ENCODE measurements at places on chromosomes 11 and 22. TPM values are rescaled to one million over a fixed set of nuclear protein-coding genes. Genes with fewer than 3 reads are reported as not detected.

DNA sequence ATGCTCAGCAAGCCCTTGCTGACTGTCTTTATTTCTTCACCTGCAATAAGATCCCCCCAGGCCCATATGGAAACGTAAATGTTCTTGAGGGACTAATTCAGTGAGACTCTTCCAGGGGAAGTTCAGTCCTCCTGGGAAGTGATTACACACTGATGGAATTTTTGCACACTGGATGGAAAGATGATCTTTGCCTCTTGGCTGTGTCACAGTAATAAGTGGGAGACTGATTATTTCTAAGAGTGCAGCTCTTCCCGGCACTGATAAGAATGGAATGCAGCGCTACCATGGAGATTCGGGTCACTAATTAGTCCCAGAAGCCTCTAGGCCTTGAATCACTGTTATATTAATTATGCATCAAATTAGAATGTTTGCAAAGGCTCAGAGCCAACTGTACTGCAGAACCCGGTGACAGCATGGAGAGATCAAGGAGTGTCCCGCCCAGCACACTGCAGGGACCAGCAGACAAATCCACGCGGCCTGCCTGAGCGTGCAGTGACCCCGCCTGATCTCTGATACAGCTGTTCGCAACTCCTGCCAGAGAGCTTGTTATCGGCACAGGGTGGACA, 178.3 kb downstream of the SNX19 start:
- H3K4me1 ChIP-seq, result no peaks in the 10 kb centered on the region
- no peaks in the 10 kb centered on the region for H3K27me3 ChIP-seq
- no peak overlapping the region for H3K27ac ChIP-seq
- DNase-seq, result no peak

DNA sequence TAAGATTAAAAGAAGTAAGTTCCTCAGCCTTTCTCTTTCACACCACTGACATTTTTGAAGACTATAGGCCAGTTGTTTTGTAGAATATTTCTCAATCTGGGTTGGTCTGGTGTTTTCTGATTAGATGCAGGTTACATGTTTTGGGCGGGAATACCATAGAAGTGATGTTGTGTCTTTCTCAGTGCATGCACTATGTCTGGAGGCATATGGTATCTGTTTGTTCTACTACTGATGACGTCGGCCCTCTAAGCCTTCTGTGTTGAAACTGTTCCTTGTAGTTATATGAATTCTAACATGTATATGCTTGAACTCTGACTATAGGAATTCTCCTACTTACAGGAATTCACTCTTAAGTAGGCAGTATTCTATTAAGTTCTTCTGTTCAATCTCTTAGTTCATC, 21.6 kb downstream of the ZFTA start:
- no peak overlapping the region for H3K27ac ChIP-seq
- no peaks in the 10 kb centered on the region for H3K4me1 ChIP-seq
- no peak for DNase-seq
- no peaks in the 10 kb centered on the region for H3K27me3 ChIP-seq
- H3K36me3 ChIP-seq, result peaks cover 3% of the 10 kb centered on the region

DNA sequence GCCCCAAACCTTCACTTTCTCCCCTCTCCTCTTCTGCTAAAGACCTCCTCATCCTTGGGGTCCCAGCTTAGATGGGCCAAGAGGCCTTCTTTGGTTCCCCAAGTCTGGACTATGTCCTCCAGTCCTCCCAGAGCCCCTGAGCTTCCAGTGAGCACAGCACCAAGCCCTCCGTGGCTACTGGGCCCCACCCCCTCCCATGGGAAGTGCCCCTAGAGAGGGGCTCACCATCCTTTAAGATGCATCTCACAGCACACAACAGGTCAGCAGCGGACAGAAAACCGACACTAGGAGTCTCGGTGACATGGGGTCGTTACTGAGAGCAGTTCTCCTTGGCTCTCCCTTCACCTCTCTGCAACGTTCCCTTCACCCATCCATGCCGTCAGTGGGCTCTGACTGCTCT, 2.7 kb downstream of the LRRC32 start:
- no peak for DNase-seq
- no peak overlapping the region for H3K4me3 ChIP-seq
- H3K27me3 ChIP-seq, result peaks cover 8% of the 10 kb centered on the region
- H3K27ac ChIP-seq, result no peak overlapping the region

- no peaks in the 10 kb centered on the region for H3K36me3 ChIP-seq
- no peak for DNase-seq
- H3K4me3 ChIP-seq, result no peak overlapping the region
- no peak overlapping the region for H3K27ac ChIP-seq
Measured at GRCh38 chr11:114285599-114285998, 10.6 kb upstream of the NNMT start.

Gene MUC2
- 0.08 TPM for total RNA-seq

Data from Panc1 (cell line).